Effector memory CD8-positive, alpha-beta T cell (primary cell): ENCODE measurements at places on chromosomes 13 and 19.

GRCh38 chr19:496112-496665 is at the start of gene MADCAM1:
Gene MADCAM1, plus strand, starts transcription at chr19:496486. Its CDS starts 14 bp downstream, at chr19:496500.
- no peak for DNase-seq

GRCh38 chr19:28706693-28707092 is 506.3 kb downstream of the UQCRFS1 start:
- DNase-seq, result no peak

DNA sequence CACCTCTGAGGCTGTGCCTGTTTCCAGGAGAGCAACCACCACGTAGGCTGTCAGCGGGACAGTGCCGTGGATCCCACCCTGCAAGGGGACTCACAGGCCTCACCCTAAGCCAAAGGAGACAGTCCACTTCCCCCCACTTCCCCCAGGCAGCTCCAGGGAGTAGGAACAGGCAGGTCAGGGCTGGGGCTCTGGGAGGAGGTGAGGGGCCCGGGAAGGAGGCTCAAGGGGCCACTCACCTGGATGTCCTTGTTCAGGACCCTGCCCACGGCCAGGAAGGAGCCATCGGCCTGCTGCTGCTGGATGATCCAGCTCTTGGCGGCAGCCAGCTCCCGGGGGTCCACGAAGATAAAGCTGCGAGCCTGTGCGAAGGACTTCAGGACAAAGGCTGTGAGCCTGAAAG is 25.6 kb downstream of the F2RL3 start:
- DNase-seq, result no peak

GRCh38 chr19:19461671-19462622 is 53.4 kb downstream of the TSSK6 start:
- peak; percentile 30 for DNase-seq

DNA sequence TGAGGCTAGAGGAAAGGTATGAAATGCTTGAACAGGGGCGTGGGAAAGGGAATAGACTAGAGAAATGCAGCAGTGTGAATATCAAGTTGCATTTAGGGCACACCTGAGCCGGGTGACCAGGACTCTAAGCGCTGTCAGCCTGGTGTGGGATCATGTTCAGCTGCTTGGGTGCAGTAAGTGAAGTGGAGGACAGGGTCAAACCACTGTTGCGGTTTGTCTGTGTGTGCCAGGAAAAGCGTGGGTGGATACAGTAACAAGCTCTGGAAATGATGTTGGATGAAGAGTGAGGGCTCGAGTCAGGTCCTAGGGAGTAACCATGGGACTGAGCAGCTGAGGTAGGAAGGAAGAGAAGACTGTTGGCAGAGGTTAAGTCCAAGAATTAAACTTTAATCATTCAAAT is 15.8 kb downstream of the DGKH start:
- DNase-seq, result no peak

- DNase-seq, result no peak
These were observed 1.8 kb upstream of the SSBP4 start for GRCh38 chr19:18417250-18418028.

GRCh38 chr13:57418067-57418677 is 213.4 kb upstream of the PCDH17 start:
- no peak for DNase-seq

GRCh38 chr13:31074756-31075155 is 86.9 kb downstream of the HSPH1 start:
- no peak for DNase-seq

GRCh38 chr19:6048793-6049405 is 61.4 kb downstream of the RFX2 start:
- DNase-seq, result peak; percentile 74

DNA sequence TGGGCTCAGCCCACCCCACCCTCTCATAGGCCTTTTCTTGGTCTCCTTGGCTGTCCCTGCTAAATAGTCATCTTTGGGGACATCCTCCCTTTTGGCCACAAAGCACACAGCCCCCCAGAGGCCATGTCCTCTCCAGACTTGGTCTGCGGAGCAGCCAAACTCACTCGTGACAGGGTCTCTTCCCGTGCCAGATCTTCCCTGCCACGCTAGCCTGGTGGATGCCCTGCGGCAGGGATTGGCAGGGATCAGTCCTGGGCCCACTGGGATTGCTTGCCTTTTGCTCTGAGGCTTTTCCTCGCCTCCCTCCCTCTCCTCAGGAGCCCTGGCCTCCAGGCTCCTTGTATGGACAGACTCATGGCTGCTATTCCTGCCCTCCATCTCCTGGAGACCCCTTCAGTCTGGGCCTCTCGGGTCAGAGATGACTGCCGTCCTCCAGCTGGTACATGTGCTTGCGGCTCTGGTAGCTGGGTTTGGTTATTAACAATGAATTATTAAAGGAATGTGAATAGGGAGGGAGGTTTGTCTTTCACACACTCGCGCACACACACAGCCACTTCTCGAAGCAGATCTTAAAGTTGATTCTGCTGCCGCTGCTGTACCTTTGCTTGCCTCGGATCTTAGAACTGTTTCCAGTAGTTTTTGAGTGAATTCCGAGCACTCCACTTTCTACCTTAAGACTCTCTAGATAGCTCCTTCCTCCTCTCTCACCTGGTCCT is 45.1 kb downstream of the NFIX start:
- DNase-seq, result no peak

DNA sequence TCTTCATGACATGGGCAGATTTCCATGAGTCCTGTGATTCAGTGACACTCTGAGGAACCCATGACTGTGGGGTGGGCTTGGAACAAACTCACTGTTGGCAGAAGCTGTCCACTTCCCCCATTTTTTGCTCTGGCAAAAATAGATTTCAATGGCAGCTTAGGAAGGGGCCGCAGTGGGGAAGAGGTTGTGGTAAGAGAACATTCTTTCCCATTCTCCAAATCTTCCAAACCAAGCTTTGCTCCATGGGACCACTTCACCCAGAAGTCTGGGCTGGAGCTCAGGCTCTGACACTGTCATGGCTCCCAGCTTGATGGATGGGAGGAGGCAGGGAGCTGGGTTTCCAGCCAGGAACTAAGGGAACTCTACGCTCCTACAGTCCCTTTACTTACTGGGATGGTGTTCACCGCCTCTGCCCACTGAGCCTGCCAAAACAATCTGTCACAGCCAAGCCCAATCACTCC is 24.9 kb upstream of the MEDAG start:
- DNase-seq, result no peak

- no peak for DNase-seq
These were observed 398.2 kb upstream of the NBEA start for GRCh38 chr13:34543836-34544235.

DNA sequence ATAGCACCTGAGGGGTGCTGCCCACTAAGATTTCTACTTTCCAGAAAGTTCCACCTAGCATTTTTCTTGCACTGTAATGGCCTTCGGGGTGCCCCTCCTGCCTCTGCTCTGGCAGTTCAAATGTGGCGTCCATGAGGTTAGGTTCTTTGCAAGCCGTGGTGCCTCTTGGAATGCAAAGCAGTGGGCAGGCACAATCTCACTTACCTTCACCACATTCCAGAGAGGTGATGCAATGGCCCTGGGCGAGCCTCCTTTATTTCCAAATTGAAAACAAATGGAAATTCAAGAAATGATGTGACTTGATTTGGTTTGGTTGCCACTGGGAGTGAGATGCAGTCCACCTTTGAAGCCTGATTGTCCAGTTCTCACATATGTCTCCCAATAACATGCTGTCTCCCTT is 46.9 kb downstream of the FGF9 start:
- no peak for DNase-seq

GRCh38 chr19:29860492-29860891 is 48.7 kb downstream of the CCNE1 start:
- no peak for DNase-seq

DNA sequence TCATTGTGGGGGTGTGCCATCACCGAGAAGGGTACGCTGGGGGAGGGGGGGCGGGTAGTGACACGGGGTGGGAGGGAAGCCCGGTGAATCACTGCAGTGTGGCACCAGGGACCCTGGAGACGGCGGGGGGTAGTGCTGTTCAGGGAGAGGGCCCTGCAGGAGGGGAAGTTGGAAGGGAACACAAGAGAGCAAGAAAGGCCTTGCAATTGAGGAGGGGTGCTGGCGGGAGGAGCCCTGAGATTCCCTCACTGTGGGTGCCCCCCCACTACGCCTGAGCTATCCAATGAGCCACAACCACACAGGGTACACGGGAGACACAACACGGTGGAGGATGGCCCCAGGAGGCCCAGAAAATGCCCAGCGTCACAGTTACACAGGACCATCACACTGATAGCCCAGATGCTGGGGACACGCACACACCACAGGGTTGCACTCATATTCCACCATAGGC is 516 bp upstream of the ATP1A3 start:
- DNase-seq, result no peak

GRCh38 chr13:107258599-107259187 is 690.8 kb upstream of the ARGLU1 start:
- no peak for DNase-seq

DNA sequence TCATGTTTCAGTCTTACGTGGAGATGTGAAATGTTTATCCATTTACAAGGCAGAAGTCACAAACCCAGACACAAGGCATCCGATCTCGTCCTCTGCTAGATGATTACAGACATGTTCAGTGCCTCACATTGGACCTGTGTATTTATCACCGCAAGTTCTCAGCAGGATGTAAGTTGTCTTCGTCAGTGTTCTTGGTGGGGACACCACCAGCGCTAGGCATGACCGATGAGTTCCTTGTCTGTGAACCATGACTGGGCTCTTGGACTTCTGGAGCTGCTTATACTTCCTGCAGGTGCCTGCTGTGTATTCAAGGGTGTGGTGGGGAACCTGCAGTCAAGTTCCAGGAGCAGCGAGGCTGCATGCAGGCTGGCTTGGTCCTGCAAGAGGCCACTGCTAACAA is 105.4 kb downstream of the URI1 start:
- DNase-seq, result no peak

DNA sequence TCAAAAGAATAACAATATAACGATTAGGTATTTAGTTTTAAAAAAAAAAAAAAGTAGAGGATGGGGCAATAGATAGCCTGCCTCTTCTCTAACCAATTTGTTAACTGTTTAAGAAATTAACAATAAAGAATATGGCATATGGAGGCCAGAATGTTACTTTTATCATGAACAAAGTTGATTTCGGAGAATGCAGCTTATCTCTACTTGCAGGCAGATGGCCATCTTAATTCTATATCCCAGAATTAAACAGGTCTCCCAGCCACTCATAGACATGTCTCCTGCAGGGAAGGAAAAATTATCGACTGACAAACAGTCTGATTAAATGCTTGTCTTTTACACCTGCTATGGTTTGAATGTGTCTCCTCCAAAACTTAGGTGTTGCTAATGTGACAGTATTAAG is 96.6 kb downstream of the SLC25A15 start:
- no peak for DNase-seq

DNA sequence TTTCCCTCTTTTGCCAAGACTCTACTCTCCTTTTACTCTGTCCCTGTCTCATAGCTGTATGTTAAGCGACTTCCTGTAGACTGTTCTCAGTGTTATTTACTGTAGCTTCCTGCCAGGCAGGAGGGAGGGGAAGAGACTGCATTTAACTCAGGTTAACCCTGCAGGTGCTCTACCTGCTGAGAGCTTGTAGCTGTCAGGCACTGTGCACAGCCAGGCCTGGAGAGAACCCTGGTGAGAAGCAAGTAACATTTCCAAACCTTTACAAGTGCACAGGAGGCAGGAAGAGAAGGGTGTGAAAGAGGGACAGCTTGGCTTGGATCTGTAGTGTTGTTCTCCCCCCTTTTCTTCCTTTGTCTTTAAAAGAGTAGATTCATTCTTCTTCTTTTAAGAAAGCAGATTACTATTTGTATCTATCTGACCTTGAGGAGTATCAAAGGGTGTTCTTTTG is 167.1 kb downstream of the LMO7 start:
- DNase-seq, result no peak

DNA sequence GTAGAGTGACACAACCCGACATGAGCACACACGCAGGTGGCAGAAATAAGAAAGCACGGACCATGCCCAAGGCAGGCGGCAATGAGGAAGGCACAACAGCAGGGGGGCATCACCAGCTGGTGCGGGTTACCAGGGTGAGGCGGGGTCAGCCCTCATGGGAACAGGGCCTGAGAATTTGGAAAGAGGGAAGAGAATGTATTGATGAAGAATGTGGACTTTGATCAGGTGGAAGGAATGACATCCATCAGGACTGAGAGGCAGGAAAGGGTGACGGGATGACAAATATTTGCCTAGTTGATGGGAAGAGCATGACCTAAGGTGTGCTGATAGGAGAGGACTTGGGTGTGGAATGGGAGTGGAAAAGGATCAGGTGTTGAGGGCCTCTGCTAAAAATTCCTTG is 177.5 kb downstream of the ABCC4 start:
- no peak for DNase-seq

DNA sequence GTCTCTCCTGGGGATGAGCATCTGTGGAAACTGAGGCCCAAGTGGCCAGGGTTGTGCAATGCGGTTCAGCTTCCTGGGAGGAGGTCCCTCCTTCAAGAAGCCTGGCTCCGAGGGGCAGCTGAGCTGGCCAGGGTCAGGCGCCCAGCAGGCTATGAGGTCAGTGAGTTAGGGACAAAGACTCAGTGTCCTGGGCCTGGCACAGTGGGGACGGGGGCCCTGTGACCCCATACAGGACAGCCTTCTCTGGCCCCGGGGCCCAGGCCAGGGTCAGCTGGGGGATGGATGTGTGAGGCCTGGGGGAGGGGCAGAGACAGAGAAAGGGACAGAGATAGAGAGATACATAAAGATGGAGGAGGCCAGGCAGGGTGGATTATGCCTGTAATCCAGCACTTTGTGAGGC is 3.0 kb upstream of the IL12RB1 start:
- DNase-seq, result no peak
